NCI-H1105 treated with DMSO at 0.1 percent for 48 hours (cell line): ENCODE measurements at places on chromosomes 16 and 17.

- no peak for DNase-seq
Measured at GRCh38 chr17:33689725-33690124, 396.6 kb upstream of the ASIC2 start.

- no peak for DNase-seq
Measured at GRCh38 chr16:10610499-10611184, 30.2 kb upstream of the EMP2 start.

GRCh38 chr17:17105976-17106375 lies 63.7 kb downstream of the MPRIP start:
- DNase-seq, result no peak

- DNase-seq, result no peak
Measured at GRCh38 chr17:45794840-45795239, 10.7 kb downstream of the CRHR1 start.

- no peak for DNase-seq
Measured at GRCh38 chr16:12815361-12815760, 11.7 kb upstream of the CPPED1 start.

DNA sequence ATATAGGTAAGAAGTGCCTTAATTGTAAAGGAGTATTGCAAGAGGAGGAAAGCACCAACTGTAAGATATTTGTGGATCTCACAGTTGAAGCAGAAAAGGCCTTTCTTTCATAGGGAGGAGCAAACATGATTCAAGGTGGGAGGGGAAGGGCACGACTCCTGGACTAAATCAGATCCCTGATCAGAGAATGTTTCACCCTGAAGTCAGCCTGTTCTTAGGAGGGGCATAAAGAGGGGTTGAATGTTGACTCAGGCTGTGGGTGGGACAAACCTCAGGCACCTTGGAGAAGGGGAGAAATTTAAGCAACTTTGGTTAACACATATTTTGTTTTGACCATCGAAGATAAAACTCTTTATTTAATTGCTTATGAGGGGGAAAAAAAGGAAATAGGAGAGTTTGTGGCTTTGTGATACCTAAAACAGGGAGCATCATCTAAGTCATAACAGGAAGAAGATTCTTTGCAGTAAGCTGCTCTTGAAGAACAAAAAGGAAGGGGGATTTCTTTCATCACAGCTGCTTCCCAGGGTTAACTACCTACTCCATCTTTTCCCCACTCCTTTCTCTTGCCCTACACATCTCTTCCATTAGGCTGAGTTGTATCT lies 158.6 kb upstream of the ZNF267 start:
- DNase-seq, result no peak

DNA sequence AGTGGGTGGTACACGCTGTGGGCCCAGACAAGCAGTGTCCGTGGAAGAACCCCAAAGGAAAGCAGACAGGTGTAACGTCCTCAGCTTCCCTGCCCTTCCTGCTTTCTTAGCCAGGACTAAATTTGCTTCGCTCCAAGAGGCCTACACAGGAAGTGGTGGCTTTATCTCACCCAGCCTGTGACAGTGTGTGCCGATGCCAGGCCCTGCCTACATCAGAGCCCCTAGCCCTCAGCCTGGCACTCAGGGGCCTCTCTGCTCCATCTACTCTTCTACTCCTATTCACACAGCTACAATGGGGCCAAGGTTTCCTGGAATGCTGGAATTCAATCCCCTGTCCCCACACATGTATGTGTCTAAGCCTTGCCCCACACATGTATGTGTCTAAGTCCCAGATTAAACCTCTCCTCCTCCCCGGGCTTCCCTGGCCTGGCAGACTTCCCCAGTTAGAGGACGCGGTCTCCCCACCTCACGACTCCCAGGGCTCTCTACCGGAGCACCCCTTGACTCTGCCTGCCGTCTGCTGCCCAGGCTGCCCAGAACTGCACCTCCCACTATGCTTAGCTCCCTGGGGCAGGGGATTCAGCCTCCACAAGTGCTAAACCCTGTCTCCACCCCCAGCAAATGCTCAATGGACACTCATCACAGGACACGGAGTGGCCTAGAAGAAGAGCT lies 8.2 kb downstream of the PGAP3 start:
- DNase-seq, result no peak

DNA sequence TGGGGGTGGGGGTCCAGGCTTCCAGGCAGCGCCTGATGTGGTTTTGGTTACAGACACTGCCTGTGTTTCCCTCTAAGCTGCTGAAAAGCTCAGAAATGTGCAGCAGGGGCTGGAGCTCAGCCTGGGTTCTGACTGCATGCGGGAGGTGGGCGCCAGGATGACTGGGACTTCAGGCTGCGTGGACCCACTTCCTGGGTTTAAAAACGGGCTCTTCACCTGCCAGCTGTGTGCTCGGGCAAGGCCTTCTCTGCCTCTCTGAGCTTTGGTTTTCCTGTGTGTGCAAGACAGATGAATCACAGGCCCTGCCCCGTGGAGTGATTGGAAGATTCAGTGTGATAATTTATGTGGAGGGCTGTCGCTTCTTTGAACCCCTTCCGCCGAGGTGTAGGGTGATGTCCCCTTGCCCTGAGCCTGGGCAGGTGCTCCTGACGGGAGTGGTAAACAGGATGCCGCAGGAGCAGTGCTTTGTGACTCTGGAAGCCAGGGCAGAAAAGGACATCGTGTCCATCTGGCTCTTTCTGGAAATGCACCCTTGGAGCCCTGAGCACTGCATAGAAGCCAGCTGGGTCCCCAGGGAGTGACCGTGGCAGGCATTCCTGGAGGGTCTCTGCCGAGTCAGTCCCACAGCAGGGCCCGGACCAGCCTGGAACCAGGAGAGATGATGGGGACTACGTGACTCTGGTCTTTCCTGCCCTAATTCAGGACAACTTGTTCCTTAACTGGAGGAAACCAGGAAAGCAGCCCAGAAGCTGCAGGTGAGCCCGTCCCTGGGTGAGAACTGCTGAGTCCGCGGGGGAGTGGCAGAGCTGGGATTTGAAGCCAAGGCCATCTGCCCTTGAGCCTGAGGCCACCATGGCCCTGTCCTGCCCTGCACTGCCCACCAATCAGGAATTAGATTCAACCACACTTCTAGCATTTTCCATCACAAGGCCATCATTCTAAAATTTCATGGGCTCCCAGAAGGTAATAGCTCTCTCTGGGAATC lies 28.5 kb upstream of the SLC7A5 start:
- DNase-seq, result no peak

GRCh38 chr16:85947230-85948137 lies 48.5 kb downstream of the IRF8 start:
- no peak for DNase-seq
